ENCODE measurements at places on chromosomes 2 and 18.

- no peak for DNase-seq
Measured at GRCh38 chr2:217102956-217103355, 243.1 kb upstream of the TNP1 start.

DNA sequence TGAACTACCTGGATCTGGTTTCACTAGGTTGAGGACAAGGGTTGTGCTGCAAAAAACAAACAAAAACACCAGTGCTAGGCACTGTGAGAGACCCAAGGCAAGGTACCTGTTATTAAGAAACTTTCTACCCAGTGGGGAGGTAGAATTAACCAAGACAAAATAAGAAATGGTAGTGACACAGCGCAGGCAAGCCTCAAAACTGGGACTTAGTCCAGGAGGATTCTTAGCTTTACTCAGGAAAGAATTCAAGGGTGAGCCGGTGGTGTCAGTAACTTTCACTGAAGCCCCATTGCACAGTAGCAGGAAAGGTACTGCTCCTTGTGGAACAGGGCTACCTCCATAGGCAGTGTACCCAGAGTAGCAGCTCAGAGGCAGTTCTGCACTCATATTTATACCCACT lies 131.6 kb downstream of the SCG2 start:
- DNase-seq = no peak

- DNase-seq = peak; percentile 53
Measured at GRCh38 chr2:27638709-27639108, 9.9 kb downstream of the GPN1 start.

DNA sequence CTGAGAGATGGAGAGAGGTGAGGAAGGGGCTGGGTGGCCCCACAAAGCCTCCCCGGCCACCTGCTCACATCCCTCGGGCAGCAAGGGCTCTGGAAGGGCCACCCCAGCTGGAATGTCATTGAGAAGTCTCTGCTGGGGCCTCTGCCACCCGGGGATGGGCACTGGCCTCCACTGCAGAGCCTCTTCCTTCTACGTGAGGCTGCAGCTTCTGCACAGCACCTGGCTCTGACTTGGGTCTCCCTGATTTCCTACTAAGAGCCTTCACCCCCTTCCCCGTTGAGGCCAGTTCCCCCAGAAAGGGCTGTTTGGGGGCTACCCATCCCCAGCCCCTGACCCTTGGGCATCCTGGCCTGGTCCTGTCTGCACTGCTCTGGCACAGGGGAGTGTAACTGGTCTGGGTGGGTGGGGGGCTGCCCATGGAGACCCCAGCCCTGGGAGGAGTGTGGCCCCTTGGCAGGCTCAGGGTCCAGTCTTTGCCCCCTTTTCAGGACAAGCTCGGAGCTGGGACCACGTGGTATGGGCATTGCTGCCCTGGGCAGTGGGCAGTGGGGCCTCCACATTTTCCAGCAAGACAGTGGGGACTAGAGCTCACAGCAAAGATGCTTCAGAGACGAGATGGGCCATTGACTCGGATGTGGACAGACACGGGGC lies 5.6 kb downstream of the PDCD1 start:
- DNase-seq = no peak

DNA sequence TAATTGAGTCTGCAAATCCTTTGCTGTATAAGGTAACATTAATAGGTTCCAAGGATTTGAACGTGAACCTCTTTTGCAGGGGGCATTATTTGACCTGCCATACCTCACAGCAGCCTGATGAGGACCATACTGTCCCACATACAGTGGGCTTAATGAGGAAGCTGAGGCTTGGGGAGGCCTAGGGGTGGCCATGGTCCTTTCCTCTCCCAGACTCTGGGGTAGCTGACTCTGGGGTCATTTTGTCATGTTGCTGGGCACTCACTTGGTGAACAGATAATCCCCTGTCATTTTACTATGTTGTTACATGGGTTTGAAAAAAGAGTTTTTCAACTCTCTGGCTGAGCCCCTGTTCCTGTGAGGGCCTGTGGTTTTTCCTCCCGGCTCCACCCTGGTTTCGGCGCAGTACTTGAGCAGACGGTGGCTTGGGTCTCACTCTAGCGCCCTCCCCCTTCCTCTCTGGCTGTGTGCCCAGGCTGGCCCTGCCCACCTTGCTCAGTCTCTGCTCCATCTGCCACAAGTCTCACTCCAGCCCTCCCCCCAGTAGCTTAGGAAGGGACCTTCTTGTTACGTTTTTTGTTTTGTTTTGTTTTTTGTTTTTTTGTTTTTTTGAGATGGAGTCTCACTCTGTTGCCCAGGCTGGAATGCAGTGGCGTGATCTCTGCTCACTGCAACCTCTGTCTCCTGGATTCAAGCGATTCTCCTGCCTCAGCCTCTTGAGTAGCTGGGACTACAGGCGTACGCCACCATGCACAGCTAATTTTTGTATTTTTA lies 21.0 kb downstream of the INPP4A start:
- no peak for DNase-seq

DNA sequence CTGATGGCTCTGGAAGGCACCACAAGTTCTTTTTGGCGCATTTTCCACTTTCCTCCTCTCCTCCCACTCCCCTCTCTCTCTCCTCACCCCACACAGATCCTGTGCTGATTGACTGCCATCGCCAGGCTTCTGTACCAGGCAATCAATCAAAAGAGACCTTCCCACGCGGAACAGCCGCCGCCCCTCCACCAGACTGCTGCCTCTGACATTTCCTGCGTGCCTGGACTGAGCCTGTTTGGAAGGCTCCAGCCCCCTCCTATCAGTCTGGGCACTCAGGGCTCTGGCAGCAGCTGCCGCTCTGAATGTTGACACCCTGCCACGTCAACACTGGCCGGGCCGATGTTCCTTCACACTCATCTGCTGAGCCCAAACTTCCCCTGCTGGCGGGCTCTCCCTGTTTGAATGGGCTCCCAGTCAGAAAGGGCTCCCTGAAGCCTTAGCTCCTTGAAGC lies 467.7 kb downstream of the EPHA4 start:
- no peak for DNase-seq

- DNase-seq = no peak
Measured at GRCh38 chr2:137963535-137964065, 673 bp upstream of the HNMT start.

GRCh38 chr2:12120281-12121150 lies 374.1 kb downstream of the LPIN1 start:
- no peak for DNase-seq

GRCh38 chr18:78979056-78979729 lies 425 bp upstream of the SALL3 start:
- no peak for DNase-seq

DNA sequence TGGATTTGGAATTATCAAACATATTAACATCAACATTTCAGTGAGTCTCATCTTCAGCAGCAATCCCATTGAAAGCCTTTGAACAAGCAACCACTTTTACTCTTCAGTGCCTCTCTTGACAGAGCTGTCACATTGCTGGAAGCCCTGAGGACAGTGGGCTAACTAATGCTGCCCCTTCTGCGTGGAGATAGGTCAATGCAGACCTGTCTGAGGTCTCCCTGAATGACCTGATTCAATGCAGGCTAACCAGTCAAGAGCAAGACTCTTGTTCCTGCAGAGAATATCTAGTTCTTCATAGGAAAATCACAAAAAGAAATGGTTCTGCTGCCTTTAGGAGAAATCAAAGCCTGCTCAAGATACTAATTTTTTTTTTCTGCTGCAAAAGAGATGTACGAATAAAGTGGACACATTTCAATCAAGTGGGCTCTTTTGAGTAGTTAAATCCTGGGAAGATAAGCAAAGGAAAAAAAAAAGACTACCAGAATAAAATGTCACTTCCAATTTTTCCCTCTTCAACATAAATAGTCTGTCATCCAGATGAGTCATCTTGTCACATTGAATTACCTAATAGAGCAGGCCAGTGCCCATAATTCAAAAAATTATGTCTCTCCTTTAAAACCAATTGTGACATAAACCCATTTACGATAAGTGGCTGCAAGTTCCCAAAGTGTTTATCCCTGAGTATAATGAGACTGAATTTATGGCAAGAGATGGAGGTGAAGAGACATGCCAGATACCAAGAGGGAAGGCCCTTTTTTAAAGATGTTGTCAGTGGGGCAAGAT lies 1269.0 kb upstream of the DDX18 start:
- no peak for DNase-seq

- DNase-seq = no peak
Measured at GRCh38 chr2:133424876-133425275, 143.4 kb downstream of the NCKAP5 start.

- DNase-seq = no peak
Measured at GRCh38 chr2:235500761-235501672, 7.2 kb downstream of the AGAP1 start.

DNA sequence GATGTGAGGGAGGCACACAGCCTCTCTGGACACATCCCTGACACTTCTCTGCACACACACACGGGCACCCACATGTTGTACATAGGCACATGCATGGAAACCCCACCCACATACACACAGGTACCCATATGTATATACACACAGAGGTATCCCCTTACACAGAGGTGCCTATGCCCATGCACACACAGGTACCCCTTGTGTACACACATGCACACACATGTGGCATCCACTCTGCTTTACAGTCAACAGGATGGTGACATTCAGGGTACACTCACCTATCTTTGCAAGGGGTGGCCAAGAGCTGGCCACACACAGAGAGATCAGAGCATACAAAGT lies 59.5 kb downstream of the FAM168B start:
- DNase-seq = no peak

DNA sequence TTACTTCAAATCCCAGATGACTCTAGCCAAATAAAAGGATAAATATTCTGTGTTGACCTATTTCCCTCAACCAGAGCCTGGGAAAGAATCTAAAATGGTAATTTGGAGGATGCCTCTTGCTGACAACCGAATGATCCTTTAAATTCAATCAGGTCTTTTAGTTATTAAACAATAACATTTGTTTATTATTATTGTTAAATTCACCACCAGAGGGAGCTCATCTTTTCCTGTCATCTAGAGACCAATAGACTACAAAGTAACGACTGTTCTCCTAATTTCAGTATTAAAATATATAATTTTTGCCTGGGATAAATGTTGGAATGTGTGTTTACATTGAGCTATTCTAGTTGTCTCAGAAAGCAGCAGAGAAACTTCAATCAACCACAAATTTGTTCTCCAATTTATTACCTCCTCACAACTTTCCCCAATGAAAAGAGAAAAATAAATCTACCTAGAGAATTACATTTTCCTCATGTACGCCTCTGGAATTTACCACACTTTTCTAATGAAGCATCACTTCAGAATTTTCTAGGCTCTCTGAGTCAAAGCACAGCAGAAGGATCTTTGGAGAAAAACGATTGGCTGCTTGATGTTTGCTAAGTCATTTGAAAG lies 142.7 kb downstream of the SCG2 start:
- no peak for DNase-seq

- DNase-seq = peak; percentile 57
Measured at GRCh38 chr2:46216213-46216612, 81.0 kb upstream of the EPAS1 start.

- no peak for DNase-seq
Measured at GRCh38 chr18:80253236-80253635, 5.9 kb upstream of the PARD6G start.

DNA sequence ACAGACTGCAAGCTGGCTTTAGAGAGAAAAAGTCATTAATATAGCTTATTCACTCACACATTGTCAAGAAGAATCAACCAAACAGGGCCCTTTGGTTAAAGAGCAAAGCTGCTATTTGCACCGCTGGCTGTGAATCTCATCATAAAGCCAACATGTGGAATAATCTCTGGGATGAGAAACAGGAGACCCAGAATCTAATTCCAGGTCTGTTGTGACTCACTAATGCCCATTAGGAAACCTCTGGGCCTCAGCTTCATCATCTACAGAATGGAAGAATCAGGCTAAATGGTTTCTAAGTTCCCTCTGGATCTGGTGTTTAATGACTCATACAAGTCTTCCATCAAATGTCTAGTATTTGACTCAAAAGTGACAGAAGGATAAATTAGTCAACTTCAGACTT lies 591.7 kb upstream of the DDX18 start:
- no peak for DNase-seq

GRCh38 chr2:177543007-177543760 lies 150.6 kb downstream of the AGPS start:
- DNase-seq = no peak

- DNase-seq = no peak
Measured at GRCh38 chr2:636641-637405, 40.4 kb downstream of the TMEM18 start.

GRCh38 chr2:163711258-163711657 lies 24.6 kb downstream of the FIGN start:
- no peak for DNase-seq

DNA sequence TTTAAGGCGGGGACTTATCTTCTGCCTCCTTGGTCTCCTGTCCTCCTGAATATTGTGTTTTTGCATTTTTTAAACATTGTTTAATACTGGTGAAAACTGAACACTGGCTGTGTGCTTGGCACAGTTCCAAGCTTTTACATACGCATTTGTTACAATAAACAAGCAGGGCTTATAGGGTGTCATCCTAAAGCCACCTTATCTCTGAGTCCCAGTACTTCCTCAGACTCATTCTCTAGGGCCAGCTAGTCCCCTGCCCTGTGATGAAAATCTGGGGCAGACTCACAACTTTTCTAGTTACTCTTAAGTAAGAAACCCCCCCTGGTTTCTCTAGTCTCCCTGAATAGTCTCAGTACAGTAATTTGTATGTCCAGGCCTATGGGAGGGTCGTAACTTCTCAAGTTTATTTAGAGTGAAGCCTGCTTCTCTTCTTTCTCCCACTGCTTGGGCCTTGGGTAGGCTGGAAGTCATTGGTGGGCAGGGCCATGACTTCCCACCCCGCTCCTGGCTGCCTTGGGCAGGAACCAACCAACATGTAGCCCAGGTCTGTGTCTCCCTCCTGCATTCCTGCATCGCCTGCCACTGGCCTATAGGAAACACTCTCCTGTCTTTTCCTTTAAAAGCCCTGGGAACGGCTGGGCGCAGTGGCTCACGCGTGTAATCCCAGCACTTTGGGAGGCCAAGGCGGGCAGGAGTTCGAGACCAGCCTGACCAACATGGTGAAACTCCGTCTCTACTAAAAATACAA lies 7.7 kb upstream of the KCNE4 start:
- no peak for DNase-seq
